ENCODE measurements at places on chromosomes 11 and 22. TPM values are rescaled to one million over a fixed set of nuclear protein-coding genes. Genes with fewer than 3 reads are reported as not detected.
A peak's percentile ranks its signal among the peaks of the same experiment; 100 is the strongest.

- no peaks in the 10 kb centered on the region for H3K36me3 ChIP-seq
- no peak overlapping the region for H3K27ac ChIP-seq
- no peak for DNase-seq
- no peaks in the 10 kb centered on the region for H3K4me1 ChIP-seq
- H3K4me3 ChIP-seq: no peak overlapping the region
- peaks cover 26% of the 10 kb centered on the region for H3K27me3 ChIP-seq
Measured at GRCh38 chr11:129694966-129695365, 120.7 kb upstream of the TMEM45B start.

The PACSIN3 gene
- 159 TPM for total RNA-seq

DNA sequence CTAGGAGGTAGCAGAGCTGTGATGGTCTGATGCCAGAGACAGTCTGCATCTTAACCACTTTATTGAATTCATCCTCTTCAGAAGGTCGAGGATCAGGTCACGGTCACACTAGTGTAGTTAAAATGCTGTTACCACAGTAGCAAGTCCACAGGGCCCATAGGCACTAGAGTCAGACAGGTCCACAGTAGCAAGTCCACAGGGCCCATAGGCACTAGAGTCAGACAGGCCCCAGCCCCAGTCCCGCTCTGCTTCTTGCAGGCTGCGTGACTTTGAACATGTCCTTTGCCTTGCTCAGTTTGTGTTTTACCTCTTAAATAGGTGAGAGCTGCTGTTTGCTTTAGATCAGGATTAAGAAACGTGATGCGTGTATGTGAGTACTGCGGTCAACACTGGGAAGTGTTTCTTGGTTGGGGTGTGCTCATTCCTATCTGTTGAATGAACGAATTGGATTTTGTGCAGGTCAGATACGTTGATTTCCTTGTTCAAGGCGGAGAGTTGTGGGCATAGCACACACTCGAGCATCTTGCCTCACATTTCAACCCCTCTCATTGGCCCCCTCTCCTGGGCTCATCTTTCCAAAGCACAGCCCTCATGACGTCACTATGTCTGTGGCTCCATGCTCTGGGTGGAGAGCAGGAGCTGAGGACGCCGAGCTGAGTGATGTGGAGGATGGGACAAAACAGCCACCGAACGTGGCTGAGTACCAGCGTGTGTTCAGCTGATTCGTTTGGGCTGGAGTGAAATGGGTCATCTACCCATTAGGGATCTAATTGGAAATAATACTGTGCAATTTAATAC, 191.7 kb downstream of the TBC1D22A start:
- H3K36me3 ChIP-seq: no peaks in the 10 kb centered on the region
- no peaks in the 10 kb centered on the region for H3K27me3 ChIP-seq
- no peak overlapping the region for H3K27ac ChIP-seq
- H3K4me3 ChIP-seq: no peak overlapping the region
- no peaks in the 10 kb centered on the region for H3K4me1 ChIP-seq

The SCARF2 gene
- total RNA-seq: 3.1 TPM

The TECTA gene
- total RNA-seq: 0.71 TPM

The UBXN1 gene
- 72.1 TPM for total RNA-seq

- H3K36me3 ChIP-seq: no peaks in the 10 kb centered on the region
- peak overlapping the region; percentile 12 for H3K27ac ChIP-seq
- no peak for DNase-seq
- no peaks in the 10 kb centered on the region for H3K27me3 ChIP-seq
- H3K4me3 ChIP-seq: no peak overlapping the region
Measured at GRCh38 chr11:44613153-44613552, 47.7 kb downstream of the CD82 start.

The FAM83F gene
- 5.0 TPM for total RNA-seq

GRCh38 chr11:133889893-133890292, 44.6 kb upstream of the SPATA19 start:
- no peak for DNase-seq
- H3K36me3 ChIP-seq: no peaks in the 10 kb centered on the region
- H3K27me3 ChIP-seq: no peaks in the 10 kb centered on the region
- H3K4me3 ChIP-seq: no peak overlapping the region

- no peaks in the 10 kb centered on the region for H3K27me3 ChIP-seq
- H3K36me3 ChIP-seq: peaks cover 8% of the 10 kb centered on the region
- DNase-seq: no peak
- no peak overlapping the region for H3K27ac ChIP-seq
- H3K4me1 ChIP-seq: no peaks in the 10 kb centered on the region
Measured at GRCh38 chr22:25696763-25697162, 45.2 kb upstream of the MYO18B start.

- DNase-seq: no peak
- H3K36me3 ChIP-seq: peaks cover 11% of the 10 kb centered on the region
- H3K27me3 ChIP-seq: no peaks in the 10 kb centered on the region
- H3K4me3 ChIP-seq: no peak overlapping the region
Measured at GRCh38 chr11:32949739-32950138, 57.1 kb downstream of the QSER1 start.

GRCh38 chr11:62452839-62453468, 34.1 kb downstream of the SCGB1A1 start:
- H3K36me3 ChIP-seq: no peaks in the 10 kb centered on the region
- H3K27ac ChIP-seq: no peak overlapping the region
- no peaks in the 10 kb centered on the region for H3K27me3 ChIP-seq
- no peaks in the 10 kb centered on the region for H3K4me1 ChIP-seq

DNA sequence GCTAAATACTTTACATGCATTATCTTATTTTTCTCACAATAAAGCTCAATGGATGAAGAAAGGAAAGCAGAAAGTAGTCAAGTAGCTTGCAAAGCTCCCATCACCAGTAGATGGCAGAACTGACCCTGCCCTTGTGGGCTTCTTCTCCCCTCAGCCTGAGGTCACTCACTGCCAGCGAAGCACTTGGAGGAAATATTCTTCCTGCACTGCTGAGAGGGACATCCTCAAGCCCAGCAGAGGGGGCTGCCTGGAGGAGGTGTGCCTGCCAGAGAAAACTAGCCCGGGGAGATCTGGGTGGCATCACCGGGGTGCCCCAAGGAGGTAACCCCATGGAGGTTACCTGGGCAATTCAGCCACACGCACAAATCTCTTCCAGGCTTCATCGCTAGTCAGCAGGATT, 6.6 kb downstream of the APOL4 start:
- no peak overlapping the region for H3K27ac ChIP-seq
- DNase-seq: peak; percentile 75
- no peak overlapping the region for H3K4me3 ChIP-seq

GRCh38 chr11:16598906-16599305, 139.5 kb upstream of the C11orf58 start:
- no peak for DNase-seq
- H3K4me3 ChIP-seq: no peak overlapping the region
- H3K27me3 ChIP-seq: no peaks in the 10 kb centered on the region
- H3K4me1 ChIP-seq: peaks cover 71% of the 10 kb centered on the region

GRCh38 chr11:22780952-22781593, 48.5 kb downstream of the SVIP start:
- no peak overlapping the region for H3K27ac ChIP-seq
- no peak overlapping the region for H3K4me3 ChIP-seq
- no peaks in the 10 kb centered on the region for H3K36me3 ChIP-seq
- no peaks in the 10 kb centered on the region for H3K4me1 ChIP-seq

DNA sequence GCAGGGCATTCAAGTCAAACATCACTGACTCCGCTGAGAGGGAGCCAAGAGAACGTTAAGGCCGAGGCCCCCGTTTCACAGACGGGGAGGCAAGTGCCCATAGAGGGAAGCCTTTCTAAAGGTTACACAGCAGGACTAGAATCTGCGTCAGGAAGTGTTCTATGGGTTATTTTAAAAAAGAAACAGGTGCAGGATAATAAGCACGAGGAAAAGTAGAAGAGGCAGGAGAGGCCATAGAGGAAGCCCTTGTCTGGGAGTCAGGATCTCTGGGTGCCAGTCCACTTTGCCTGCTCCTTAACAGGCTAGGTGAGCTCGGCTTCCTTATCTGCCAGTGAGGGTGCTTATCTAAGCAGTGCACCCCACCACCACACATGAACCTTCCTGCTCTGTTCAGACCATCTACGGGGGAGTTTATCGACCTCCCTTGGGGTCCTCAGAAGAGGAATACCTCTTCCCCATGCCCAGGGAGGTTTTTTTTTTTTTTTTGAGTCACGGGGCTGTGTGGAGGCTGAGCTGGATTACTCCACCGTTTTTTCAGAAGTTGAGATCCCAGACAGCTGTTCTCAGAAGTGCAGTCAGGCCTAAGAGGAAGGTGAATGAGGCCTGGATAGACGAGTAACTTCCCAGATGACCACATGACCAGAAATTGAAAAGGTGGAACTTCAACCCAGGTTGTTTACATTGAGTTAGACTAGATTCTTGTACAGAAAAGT, 1.2 kb upstream of the FCHSD2 start:
- H3K36me3 ChIP-seq: no peaks in the 10 kb centered on the region
- no peaks in the 10 kb centered on the region for H3K27me3 ChIP-seq
- DNase-seq: no peak
- peak overlapping the region; percentile 82 for H3K27ac ChIP-seq
- peaks cover 43% of the 10 kb centered on the region for H3K4me1 ChIP-seq

- no peaks in the 10 kb centered on the region for H3K36me3 ChIP-seq
- peaks cover 13% of the 10 kb centered on the region for H3K27me3 ChIP-seq
- no peak for DNase-seq
- H3K27ac ChIP-seq: no peak overlapping the region
Measured at GRCh38 chr11:131686836-131687235, 316.4 kb downstream of the NTM start.

DNA sequence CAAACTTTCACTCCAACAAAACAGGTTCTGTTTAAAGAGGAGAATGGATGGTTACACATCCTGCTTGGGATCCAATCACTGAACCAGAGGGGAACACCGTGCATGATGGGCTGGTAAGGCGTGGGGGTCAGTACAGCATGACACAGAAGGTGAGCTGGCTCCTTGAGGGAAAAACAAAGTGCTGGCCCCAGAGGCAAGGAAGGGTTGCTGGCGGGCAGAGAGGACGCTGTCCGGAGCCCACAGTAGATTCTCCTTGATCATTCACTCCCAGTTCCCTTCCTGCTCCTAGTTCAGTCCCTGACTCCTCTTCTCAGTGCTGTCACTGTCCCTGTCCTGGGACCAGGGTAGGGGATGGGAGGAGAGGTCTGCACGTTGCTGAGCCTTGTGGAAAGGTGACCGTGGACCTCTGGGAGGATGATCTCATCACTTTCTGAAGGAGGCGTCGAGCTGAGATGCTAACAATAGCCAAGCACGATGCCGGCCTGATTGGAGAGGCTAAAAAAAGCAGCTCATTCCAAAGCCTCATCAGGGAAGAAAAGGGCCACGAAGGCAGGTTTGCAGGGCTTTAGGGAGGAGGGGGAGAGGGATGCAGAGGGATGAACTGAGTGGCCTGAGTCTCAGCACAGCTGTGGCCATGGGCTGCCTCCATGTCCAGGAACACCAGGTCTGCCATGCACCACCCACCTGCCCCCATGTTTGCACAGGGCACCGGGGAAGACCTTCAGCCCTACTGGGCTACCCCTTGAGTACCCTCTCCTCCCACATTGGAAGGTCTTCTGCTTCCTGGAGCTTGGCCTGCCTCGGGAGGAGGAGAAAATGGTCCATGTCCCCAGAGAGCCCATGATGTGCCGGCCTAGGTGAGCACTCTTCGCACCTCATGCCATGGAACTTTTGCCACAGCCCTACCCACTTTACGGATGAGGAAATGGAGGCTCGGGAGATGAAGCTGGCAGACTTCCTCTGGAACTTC, 72.7 kb upstream of the RTL6 start:
- H3K4me1 ChIP-seq: no peaks in the 10 kb centered on the region
- no peak for DNase-seq
- no peaks in the 10 kb centered on the region for H3K27me3 ChIP-seq
- no peak overlapping the region for H3K27ac ChIP-seq

GRCh38 chr11:125916683-125917347, 12.5 kb downstream of the DDX25 start:
- H3K4me1 ChIP-seq: no peaks in the 10 kb centered on the region
- H3K27ac ChIP-seq: no peak overlapping the region
- no peaks in the 10 kb centered on the region for H3K36me3 ChIP-seq
- H3K27me3 ChIP-seq: peaks cover 10% of the 10 kb centered on the region
- no peak overlapping the region for H3K4me3 ChIP-seq
- no peak for DNase-seq

DNA sequence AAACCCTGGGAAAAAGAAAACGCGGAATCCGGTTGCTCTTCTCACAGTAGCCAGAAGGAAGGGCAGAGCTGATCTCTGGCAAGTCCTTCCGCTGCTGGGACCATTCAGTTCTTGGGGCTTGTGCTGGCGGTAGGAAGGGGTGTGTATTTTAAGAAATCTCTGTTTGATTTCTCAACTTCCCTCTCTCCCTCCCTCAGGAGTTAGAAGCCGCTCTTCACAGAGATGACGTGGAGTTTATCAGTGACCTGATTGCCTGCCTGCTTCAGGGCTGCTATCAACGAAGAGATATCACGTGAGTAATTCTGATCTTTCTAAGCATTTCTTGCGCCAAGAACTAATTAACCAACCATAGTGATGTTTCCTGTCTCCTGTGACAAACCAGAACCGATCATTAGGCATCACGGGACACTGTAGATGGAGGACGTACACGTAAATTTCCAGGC, 85.9 kb upstream of the SLC25A18 start:
- peak; percentile 23 for DNase-seq
- H3K27ac ChIP-seq: peak overlapping the region; percentile 12
- H3K36me3 ChIP-seq: no peaks in the 10 kb centered on the region
- no peaks in the 10 kb centered on the region for H3K4me1 ChIP-seq
- H3K27me3 ChIP-seq: no peaks in the 10 kb centered on the region

DNA sequence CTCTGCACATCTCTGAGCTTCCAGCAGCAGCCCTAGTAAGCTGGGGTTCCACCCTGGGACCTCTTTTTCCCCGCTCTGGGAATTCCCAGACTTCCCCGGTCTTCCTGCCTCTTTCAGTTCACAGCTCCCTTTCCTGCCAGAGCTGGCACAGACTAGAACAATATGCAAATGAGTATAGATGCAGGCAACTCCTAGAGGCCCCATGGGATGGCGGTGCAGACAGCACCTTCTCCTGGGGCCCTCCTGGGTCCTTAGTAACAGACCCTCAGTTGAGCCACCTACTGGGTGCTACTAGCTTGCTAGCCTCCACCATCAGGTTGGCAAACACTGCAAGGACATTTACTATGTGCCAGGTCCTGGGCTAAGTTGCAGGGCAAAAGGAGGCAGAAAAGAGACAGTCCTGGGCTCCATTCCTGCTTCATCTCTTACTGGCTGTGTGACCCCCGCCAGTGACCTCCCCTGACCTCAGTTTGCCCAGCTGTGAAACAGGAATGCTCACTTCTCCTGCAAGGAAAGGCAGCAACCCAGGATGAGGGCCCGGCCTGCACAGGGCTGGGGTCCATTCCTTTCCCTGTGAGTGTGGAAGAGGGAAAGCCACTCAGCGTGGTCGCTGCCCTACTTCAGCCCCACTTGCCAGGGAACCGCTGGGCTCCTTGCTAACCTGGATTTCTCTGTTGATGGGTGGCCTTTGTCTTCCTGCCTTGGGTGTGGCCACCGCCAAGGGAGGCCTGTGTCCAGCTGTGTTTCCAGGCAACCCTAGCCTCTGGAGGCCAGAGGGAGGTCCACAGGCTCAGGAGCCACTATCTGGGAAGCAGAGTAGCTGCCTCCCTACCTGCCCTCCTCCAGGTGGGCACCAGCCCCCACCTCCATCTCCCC, 7.3 kb downstream of the RELT start:
- peaks cover 50% of the 10 kb centered on the region for H3K4me1 ChIP-seq
- H3K27ac ChIP-seq: peak overlapping the region; percentile 28
- H3K4me3 ChIP-seq: no peak overlapping the region
- DNase-seq: no peak
- H3K36me3 ChIP-seq: no peaks in the 10 kb centered on the region

- no peaks in the 10 kb centered on the region for H3K36me3 ChIP-seq
- H3K4me1 ChIP-seq: no peaks in the 10 kb centered on the region
- no peak overlapping the region for H3K27ac ChIP-seq
- H3K4me3 ChIP-seq: no peak overlapping the region
Measured at GRCh38 chr11:122131126-122131525, 15.1 kb upstream of the BLID start.

The OR8K1 gene
- not detected for total RNA-seq

- H3K36me3 ChIP-seq: no peaks in the 10 kb centered on the region
- H3K27me3 ChIP-seq: peaks cover 8% of the 10 kb centered on the region
Measured at GRCh38 chr11:9096427-9096826, 5.0 kb upstream of the SCUBE2 start.
